Stimulated activated CD4-positive, alpha-beta T cell treated with anti-CD3 and anti-CD28 coated beads, TNF-alpha, amount 100 ng/mL, for 4 hours (primary cell): ENCODE measurements at places on chromosomes 6 and 20.
A peak's percentile ranks its signal among the peaks of the same experiment; 100 is the strongest.

GRCh38 chr6:169868458-169868857, 117.0 kb downstream of the ERMARD start:
- peak; percentile 17 for DNase-seq

GRCh38 chr20:3014179-3014578, 29.2 kb upstream of the GNRH2 start:
- DNase-seq = no peak

DNA sequence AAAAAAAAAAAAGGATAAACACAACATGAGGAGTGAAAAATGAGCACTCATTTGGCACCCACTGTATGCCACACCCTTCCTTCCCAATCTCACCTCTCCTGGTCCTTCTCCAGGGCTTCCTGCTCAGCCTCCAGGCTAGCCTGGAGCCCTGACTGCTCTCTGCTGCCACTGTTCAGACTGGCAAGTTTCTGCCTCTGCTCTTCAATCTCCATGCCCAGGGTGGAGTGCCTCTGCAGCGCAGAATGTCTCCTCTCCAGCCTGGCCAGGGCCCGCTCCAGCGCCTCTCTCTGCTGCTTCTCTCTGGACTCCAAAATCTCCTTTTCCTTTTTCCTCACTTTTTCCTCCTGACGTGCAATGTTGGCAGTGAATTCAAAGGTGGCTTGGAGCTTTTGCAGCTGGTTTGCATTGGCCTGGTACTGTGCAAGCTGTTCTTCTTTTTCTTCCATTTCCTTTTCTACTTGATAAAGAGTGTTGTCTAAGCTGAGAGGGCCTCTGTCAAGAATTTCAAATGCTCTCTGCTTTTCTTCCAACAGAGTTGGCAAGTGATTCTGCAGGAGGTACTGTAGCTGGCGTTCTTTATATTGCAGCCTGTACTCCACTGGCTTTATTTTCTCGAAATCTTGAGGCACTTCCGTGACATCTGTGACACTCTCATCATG, 194.4 kb downstream of the KIF16B start:
- no peak for DNase-seq

GRCh38 chr6:39251406-39251805, 22.1 kb upstream of the KCNK5 start:
- no peak for DNase-seq

DNA sequence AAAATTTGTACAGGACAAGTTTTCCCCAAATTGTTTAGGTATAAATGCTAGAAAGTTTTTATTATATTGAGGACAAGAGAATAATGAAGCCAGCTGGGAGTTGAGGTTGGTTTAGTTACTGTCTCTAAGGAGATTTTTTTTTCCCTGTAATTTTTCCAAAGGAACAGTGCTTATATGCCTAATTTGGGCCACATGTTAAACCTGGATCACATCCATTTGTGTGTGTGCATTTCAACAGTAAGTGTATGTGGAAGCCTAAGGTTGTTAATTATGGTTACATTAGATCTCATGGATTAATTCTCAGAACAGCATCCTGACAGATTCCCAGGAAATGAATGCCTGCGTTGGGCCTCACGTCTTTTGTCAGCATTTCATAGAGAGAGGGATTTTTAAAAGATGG, 4.5 kb downstream of the IGF2R start:
- DNase-seq = no peak

DNA sequence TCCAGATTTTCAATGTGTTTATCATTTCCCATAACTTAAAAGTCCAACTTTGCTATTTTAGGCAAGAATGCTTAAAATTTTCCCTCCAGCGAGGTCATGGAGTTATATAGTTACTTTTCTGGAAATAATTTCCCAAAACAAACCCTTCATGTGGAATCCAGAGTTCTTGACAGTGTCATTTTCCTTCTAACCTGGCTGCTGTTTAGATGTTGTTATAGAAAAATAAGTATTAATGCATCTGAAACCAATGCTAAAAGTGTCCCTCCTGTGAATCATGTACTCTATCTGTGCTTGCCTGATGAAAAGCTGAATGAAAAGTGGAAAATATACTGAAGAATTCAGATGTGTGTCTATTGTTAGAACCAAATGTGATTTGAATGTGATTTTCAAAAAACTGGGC, 245.3 kb upstream of the HSF2 start:
- no peak for DNase-seq

DNA sequence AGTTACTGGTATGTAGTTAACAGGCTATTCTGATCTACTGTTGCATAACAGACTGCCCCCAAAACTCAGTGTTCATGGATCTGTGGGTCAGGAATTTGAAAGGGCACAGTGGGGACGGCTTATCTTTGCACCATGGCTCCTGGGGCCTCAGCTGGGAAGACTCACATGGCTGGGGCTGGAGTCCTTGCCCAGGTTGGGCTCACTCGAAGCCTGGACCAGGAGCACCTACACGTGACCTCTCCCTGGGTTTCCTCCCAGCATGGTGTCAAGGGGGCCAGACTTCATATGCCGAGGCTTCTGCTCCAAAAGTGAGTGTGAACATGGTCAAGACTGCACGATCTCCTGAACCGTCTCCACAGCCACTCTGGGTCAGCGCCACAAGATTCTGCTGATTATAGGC, 11.7 kb downstream of the SYNDIG1 start:
- DNase-seq = no peak

DNA sequence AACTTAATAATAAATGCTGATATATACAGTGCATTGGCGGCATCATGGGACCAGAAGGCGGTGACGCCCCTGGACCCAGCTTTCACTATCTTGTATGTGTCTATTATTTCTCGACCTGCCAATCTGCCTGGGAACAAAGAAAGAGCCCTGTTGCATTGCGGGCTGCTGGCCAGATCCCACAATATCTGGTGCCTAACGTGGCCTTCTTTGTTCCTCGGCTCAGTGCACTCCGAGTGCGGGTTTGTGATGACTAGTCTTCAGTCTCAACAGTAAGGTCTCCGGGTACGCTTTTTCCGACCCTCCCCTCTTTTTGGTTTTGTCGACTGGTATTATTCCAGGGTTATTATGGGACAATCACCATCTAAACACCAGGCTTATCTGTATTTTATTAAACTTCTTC, 291.5 kb downstream of the TBC1D32 start:
- DNase-seq = no peak

GRCh38 chr6:143806282-143807102, 36.6 kb upstream of the LTV1 start:
- DNase-seq = peak; percentile 41

- no peak for DNase-seq
These were observed 22.7 kb upstream of the TMEM181 start for GRCh38 chr6:158536891-158537798.

- peak; percentile 88 for DNase-seq
These were observed at the start of gene MTG2 for GRCh38 chr20:62182469-62183425. Gene MTG2, plus strand, starts transcription at chr20:62183028. Its CDS starts 10,393 bp downstream, at chr20:62193421.

DNA sequence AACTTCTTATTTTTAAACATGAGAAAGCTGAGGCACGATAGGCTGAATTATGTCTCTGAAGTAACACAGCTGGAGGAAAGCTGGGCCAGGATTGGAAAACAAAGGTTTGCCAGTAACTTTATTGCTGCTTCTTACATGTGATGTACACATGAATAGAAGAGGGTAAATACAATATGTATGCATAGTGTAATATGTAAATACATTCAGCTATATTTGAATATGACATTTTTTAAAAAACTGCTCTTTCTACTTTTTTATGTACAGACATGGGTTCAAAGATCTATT, 90.2 kb downstream of the ADTRP start:
- no peak for DNase-seq

- DNase-seq = no peak
These were observed 37.6 kb upstream of the CST5 start for GRCh38 chr20:23917024-23917725.

DNA sequence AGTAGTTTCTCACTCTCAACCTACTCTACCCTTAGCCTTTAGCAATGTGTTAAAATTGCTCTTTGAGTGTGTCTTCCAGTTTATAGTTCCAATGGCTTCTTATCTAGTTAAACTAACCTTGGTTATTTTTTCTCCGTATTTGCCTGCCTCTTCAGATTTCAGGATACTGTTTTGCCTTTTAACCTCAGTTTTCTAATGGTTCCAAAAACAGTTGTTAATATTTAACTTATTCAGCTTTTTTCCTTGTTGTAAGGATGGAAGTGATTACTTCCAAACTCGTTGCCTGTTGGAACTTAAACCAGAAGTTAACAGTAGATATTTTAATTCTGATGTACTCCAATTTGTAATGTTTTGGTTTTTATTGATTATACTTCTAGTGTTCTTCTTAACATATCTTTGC, 1574.9 kb downstream of the HACE1 start:
- no peak for DNase-seq

- DNase-seq = peak; percentile 17
These were observed 36.3 kb downstream of the RNF146 start for GRCh38 chr6:127302728-127303660.

GRCh38 chr6:37492236-37492972, 7.3 kb downstream of the CCDC167 start:
- no peak for DNase-seq

DNA sequence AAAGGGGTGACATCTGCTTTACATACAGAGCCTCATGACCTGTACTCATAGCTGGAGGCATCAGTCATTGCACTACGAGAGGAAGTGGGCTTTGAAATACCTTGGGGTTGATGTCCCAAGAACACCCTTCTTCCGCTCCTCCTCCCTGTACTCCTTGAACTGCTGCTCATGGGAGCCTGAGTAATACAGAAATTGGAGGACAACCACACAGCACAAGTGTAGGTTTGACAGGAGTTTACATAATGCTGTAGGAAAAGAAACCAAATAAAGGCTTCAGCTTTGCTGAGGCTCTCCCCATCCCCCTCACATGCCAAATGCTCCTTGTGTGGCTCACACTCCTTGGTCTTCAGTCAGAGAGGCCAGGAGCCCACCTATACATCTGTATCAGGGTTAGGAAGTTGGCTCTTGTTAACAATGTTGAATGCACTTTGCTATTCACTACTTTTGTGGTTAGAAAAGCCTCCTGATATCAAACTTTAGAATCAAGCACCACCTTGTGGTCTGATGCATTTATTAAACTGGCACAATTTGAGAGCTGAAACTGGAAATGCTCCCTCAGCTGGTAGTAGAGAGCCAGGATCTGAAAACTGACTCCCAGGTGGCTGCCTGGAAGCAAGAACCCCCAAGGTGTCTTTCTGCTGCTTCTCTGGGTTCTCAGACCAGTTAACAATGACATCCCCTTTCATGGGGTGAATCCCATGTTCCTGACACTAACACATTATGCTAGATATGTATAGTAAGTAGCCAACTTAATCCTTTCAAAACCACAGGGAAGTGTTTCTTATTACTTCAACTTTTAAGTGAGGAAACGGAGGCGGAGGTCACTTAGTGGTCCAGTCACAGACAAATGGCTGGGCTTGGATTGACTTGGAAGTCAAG, 56.2 kb upstream of the EDN1 start:
- no peak for DNase-seq

- no peak for DNase-seq
These were observed 1225.9 kb upstream of the MAP3K7 start for GRCh38 chr6:91812596-91813274.

DNA sequence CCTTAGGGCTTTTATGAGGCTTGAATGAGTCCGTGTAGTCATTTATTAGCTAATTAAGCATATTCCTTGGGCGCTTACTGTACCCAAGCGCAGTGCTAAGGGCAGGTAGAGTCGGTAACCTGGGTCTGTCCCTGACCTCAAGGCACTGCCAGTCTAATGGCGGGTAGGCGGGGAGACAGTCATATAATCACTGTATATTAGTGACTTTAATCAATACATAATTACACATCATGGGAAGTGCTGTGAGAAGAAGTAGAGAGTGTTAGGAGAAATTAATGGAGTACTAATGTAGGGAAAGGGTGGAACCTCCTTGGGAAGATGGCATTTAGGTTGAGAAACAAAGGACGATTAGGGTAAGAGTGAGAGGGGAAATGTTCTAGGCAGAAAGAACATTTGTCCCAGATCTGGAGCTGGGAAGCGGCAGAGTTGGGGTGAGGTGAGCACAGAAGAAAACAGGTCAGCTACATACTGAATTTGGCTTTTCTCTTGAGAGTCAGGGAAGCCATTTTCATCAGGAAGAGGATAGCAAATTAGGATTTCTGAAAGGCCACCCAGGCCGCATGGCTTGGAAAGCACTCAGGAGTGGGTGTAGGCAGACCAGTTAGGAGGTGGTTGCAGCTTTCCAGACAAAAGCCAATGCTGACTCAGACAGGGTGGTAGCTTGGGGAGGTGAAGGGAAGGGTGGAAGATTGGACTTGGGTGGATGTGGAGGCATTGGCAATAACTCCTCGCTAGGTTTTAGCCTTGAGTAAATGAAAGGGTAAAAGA, 954 bp upstream of the BLCAP start:
- DNase-seq = no peak

DNA sequence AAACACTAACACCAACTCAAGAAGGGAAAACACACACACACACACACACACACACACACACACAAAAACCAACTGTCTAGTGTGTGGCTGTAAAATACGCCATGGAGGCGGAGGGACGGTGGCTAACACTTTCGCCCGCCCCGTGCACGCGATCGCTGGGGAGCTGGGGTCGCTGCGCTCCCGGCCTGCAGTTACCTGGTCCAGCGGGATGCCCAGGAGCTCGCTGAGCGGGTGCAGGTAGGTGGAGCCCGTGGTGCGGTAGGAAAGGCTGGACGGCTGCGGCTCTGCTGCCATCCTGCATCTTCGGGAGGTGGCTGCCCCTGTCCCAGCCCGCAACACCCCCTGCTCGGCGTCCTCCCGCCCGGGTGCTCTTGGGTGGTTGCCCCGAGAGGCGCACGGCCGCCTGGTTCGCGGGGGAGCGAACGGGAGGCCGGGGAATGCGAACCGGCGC, 303 bp downstream of the MBOAT1 start:
- DNase-seq = no peak

DNA sequence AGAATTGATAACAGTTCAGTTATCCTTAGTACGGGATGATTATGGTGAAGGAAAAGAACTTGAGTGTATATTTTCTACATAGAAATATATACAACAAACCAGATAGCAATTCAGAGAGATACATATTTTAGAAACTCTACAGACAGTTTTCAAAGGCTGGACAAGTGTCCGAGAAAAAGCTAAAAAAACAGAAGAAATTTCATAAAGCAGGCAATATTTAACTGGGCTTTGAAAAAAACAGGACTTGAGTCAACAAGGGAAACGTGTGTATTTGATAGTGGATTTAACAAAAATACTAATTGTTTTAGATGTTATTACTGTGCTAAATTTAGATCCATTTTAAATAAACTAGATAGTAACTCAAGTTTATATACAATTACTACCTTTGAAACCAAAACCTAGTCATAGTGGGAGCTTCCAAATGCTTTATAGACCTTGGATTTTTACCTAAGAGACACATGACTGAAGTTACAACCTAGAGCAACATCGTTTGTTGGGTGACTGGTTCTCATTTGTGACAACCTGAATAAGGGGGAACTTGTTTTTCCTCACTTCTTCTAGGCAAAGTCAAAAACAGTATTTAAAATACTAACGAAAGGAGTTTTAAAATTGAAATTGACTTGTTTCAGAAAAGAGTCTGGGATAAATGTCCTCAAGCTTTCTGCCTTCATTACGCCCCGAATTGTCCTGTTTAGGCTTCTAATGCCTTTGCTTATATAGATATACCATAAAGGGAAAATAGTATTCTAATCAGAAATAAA, 116.7 kb upstream of the PRSS16 start:
- no peak for DNase-seq
